ENCODE measurements at places on chromosomes 4 and X.

GRCh38 chr4:99811850-99812249 lies 4.8 kb upstream of the DAPP1 start:
- DNase-seq: no peak

- no peak for DNase-seq
Observed at GRCh38 chrX:70166601-70167590, 10.4 kb upstream of the DGAT2L6 start.

DNA sequence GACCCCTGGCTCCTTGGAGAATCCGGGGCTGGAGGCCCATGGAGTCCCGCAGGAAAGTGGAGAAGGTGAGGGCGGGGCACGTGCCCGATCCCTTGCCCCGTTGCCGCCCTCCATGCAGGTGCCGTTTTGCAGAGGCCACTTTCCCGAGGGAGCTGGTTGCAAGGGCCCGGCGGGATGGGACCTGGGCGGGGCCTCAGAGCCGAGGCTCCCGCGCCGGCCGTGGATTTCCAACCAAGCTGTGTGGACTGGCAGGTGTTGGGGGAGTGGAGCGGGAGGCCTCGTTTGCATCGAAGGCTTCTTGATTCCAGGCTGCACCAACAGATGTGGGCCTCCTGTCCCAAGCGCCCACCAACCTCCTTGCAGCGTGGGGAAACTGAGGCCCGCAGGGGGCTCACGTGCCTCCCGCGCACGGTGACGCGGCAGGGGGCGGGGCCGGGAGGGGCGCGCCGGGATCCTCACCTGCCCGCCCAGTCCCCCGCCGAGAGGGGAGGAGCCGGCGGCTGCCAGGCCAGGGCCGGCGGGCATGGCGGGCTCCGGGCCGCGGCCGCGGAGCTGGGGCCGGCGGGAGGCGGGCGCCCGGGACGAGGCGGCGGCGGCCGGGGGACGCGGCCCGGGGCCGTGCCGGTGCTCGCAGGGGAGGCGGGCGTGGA lies 24.9 kb downstream of the SH3BP2 start:
- peak; percentile 60 for DNase-seq

DNA sequence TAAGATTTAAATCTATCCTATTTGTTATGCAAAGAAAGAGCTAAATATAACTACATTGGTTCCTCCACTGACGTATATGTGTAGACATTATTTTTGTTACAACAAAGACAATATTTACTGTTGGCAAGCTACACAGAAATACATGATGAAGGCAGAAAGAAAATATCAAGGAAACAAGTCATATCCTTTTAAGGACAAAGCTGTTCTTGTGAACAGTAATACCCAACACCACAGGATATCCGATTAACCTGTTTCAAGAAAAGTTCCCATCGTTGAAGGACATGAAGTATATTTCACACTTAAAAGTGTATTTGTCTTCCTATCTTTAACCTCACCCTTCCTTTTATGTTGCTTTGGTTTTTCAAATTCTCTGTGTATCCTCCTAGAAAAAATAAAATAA lies 235.8 kb upstream of the AADAT start:
- DNase-seq: no peak

- DNase-seq: peak; percentile 26
Observed at GRCh38 chrX:18677161-18677869, 5.4 kb upstream of the RS1 start.

- DNase-seq: peak; percentile 29
Observed at GRCh38 chr4:81896936-81897335, 425.2 kb upstream of the RASGEF1B start.

DNA sequence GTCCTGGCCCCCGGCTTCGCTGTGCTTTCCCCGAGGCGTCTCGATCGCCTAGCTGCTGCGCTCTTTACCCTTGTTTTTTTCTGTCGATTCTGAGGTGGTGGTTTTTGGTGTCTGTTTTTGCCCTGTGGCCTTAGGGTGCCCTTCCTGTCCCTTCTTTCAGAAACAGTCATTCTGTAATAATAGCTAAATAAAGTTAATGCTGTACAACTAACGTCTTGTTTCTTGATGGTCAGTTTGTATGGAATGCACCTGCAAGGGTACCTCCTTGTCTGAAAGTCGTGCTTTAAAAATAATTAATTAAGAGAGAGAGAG lies 686 bp downstream of the FIP1L1 start:
- no peak for DNase-seq

- no peak for DNase-seq
Observed at GRCh38 chr4:152591396-152591795, 55.5 kb upstream of the FBXW7 start.

DNA sequence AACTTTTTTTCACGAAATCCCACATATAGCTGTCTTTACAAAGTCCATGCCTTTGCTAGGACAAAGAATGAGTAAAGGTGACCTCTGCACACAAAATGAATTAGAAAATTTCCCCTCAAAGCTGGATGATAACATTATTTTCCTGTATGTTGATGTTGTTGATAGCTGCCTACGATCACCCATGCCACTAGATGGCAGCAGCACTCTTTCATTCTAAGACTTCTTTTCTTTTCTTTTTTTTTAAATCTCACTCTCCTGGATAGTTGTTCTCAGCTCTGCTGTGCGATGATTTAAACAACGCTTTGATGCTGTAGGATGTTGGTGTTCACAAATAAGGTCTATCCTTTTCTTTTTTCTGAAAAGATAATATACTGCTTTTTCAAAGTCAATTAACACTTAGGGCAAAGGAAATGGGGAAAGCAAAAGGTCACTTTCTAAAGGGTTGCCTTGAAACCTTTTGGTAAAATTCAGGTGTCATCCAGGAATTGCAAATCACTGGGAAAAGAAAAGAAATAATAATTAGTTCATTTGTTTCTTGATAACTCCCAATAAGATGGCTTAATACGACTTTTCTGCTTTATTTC lies 266.8 kb downstream of the C4orf33 start:
- DNase-seq: peak; percentile 84

DNA sequence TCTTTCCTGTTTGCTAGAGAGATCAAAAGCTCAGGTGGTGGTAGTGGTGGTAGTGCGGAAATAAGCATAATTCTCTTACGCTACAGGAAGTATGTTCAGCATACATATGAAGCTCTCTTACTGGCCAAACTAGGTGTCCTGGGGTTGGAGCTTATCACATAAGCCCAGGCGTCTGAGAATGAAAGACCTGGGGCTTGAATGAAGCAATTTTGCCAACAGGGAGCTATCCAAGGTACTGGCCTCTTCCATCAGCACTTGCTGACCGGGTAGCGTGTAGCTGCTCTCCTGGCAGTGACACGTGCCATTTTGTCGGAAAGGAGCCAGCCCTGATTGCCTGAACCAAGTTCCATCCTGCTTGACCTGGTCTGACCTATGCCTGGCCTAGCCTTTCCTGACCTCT lies 65.9 kb upstream of the HPF1 start:
- DNase-seq: peak; percentile 60

GRCh38 chr4:8165374-8165896 lies 6.8 kb upstream of the ABLIM2 start:
- DNase-seq: no peak

DNA sequence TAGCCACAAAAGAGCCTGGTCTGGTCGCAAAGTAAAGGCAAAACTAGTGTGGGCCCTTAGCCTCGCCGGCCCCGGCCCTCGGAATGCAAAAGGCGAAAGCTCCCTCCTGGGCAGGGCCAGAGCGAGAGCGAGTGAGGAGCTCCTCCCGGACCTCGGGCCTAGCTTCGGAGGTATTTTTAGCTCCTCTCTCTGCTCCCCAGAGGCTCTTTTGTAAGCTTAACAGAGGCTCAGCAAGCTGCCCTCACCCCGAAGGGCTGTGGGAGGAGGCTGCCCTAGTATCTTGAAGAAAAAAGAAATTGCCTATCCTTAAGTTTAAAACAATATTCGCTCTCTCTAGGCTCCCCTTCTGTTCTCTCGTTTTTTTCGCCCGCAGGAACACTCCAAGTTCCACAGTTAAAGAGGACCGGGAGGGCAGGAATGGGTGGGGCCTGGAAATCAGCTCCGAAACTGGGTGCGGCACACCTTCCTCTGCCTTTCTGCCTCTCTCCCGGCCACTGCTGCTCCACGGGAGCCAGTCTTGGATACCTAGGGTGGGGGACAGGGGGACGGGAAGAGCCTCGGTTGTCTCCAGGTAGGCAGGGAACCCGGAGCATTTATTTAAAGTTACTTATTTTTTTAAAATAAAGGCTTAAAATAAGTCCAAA lies 12.1 kb downstream of the HAND2 start:
- DNase-seq: no peak

DNA sequence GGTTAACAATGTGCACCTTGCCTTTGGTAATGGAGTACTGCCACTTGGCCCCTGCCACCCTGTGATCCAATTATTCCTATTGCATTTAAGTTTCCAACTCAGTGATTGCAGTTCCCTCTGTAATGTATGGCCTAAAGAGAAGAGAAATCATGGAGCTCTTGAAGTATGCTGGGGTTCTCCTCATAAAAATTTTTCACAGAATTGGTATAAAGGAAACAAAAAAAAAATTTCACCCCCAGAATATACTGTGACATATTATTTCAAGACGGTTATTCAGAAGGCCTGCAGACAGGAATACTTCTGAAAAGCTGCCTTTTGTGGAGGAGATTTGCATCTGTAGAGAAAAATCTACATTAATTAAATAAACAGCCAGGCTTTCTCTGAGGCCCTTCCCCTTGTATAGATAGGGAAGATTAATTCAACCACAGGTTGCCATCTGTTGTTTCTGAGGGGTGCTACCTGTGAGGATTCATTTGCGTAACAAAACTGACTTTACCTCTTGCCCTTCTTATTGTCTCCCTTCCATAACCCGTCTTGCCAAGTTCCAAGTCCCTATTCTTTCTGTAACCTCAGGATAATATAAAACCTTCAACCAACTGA lies 94.8 kb upstream of the LANCL3 start:
- no peak for DNase-seq

- DNase-seq: no peak
Observed at GRCh38 chr4:2352171-2352570, 66.3 kb downstream of the ZFYVE28 start.

GRCh38 chrX:150773634-150774033 lies 80.4 kb downstream of the MTMR1 start:
- DNase-seq: no peak

DNA sequence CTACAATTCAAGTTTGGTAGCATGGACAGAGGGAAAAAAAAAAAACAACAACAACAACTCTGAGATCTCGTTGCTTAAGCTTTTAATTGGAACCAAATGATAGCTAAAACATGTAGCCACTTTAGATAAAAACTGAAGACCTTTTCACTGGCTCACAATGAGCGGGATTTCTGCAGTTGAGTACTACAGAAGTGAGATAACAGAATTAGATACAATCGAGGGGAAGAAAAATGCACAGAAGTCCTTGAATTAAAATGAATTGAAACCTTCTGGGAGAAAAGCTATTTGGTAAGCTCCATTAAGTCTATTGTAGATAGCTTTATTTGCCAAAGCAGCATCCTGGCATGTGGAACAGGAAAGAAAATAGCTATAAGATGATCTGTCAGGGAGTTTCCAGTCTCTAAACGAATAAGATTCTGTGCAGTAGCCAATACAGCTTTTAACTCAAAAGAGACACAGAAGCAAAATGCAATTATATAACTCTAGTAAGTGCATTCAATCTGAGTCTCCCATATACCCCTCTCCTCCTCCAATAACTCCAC lies 248.5 kb downstream of the ENOX2 start:
- no peak for DNase-seq

GRCh38 chr4:152304220-152304619 lies 231.7 kb downstream of the FBXW7 start:
- DNase-seq: no peak

DNA sequence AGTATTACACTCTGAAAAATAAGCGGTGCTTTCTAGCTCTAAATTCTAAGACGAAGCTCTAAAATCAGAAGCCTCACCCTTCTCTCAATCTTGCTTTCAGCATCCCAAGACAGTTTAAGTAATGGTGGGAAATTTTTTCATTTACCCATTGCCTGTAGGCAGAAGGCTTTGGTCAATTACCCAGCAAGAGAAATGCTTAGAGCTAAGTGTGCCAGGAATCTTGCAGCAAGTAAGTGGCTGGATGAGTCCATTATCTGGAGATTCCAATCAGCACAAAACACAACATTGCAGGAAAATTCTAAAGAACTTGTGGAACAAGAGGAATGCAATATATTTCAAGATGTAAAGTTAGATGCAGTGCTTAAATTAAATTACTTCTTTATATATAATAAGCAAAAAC lies 28.4 kb downstream of the USP26 start:
- no peak for DNase-seq

GRCh38 chrX:118569676-118570075 lies 74.1 kb downstream of the DOCK11 start:
- no peak for DNase-seq

DNA sequence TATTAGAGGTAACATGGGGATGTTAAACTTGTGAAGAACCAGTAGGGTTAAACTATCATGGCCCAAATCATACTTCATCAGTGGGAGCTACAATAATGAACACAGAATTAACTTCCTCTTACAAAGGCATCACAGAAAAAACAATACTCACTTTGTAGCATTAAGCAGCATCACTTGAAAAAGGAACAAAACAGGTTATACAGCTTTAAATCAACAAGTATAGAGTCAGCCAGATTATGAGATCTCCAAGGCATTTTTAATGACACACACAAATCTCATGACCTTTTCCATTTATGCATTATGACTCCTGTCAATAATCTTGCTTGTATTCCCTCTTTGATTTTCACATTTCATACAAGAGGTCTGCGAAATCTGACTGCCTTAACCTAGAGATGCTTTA lies 18.3 kb downstream of the FBXL5 start:
- no peak for DNase-seq

- no peak for DNase-seq
Observed at GRCh38 chrX:107549504-107549903, 78.8 kb upstream of the PRPS1 start.

GRCh38 chr4:99572527-99573240 lies 1.9 kb upstream of the MTTP start:
- DNase-seq: no peak

DNA sequence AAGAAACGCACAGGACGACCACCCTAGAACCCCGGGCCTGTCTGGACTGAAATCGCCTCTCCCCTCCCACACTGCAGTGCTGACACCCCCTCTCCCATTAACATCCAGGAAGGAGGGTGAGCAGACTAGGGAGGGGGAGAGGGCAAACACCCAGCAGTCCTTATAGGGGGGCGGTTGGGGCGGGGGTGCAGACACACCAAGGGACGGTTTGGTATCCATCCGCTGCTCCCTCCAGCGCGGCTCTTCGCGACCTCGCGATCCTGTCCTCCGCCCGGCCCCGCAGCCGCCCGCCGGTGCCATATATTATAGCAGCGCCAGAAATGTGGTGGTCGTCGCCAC lies 411 bp upstream of the GPRASP1 start:
- no peak for DNase-seq

GRCh38 chr4:18695733-18696527 lies 674.4 kb upstream of the LCORL start:
- no peak for DNase-seq
